ENCODE measurements at places on chromosomes 5 and 9.

DNA sequence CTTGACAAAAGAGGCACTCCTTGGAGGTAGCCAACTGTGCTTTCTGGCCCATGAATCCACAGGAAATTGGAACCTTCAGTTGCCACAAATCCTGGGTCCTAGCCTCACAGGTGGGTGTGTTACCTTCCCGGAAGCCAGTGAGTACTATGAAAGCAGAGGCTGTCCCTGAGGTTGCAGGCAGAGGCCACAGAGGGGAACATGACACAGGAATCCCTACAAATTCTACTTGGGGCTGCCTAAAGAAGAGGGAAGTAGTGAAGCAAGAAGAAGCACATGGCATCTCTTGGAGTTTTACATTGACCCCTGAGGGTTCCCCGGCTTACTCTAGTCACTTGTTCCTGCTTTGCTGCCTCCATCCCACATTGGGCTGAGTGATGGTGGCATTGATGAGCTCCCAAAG is 2.6 kb downstream of the SLC22A5 start:
- DNase-seq, result no peak

DNA sequence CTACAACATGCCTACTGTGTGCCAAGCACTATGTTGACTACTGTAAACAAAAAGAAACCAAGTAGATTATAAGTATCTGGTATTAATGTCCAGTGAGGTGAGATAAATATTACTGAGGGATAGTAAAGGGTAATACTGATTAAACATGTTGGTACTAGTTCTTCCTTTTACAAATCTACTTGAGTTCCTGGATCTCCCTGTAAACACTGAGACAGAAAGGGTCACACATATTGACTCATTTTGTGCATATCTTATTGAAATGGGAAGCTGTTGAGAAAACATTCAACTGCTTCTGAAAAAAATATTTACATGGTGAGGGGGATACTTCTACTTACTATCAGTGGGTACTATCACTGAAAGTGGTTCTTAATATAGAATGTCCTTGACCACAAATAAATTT is 24.3 kb downstream of the EFNA5 start:
- no peak for DNase-seq

- no peak for DNase-seq
Observed at GRCh38 chr5:172707285-172708182, 63.5 kb downstream of the DUSP1 start.

- no peak for DNase-seq
Observed at GRCh38 chr5:125813221-125813974, 609.8 kb upstream of the GRAMD2B start.

DNA sequence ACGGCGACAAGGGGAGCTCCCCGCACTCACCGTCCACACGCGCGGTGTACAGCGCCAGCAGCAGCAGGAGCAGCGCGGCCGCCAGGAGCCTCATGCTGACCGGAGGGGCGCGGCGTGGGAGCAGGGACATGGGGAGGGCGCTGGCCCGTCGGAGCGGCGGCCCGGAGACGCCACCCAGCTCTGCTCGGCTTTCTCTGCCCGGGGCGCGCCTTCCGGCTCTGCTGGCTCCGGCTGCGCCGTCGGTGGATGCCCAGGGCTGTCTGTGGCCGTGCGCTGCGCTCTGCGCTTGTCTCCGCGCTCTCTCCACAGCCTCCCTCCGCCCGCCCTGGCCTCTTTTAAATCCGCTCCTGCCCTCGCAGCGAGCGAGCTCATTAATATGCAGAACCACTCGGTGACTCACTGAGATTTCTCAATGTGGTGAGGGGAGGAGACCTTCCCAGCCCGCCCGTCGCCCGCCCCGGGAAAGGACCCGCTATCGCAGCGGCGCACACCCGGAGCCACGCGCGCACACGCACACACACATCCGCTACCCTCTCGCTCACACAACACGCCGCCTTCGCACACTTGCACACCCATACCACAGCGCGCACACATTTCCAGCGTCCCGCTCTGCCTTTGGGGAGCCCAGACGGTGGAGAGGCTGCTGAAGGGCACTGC is at the start of gene CXCL14:
CXCL14 (minus strand) TSS at position 307 of the 657 bp plus-strand sequence; CDS start at position 94, 213 bp downstream.
- no peak for DNase-seq

DNA sequence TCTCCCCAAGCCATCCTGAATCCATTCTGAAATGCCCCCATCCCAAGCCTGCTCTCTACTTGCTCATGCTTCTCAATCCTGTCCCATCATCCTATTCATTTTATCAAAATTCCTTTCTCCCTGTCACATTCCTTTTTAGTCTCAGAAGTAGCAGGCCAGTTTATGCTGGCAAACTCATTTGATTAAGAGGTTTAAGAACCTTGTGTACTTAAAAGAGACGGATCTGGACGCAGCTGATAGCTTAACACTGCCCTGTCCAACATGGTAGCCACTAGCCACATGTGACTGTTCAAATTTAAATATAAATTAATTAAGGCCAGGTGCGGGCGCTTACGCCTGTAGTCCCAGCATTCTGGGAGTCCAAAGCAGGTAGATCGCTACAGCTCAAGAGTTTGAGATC is 5.6 kb upstream of the KCNV2 start:
- no peak for DNase-seq

GRCh38 chr5:172111852-172112225 is 76.2 kb downstream of the STK10 start:
- DNase-seq, result no peak

- no peak for DNase-seq
Observed at GRCh38 chr9:82805027-82805426, 257.9 kb downstream of the RASEF start.

- no peak for DNase-seq
Observed at GRCh38 chr5:61598126-61598525, 266.1 kb downstream of the ZSWIM6 start.

- DNase-seq, result no peak
Observed at GRCh38 chr5:14185326-14186058, 42.4 kb downstream of the TRIO start.

DNA sequence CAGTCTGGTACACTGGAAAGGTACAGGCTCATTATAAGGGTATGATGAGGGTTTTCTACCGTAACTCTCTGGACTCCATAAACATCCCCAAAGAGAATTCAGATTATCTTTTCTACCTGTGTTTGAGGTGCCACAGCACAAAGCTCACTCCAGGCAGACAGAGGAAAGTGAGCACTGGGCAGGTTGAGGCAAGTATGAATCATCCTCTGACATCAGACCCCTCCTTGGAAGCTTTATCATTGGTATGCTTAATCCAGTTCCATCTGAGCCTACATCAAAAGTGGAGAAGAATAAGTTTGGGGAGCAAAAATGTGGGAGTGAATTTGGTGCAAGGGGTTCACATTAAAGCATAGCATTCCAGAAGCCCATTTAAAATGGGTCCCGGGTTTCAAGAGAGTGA is 21.7 kb downstream of the C9orf152 start:
- no peak for DNase-seq

DNA sequence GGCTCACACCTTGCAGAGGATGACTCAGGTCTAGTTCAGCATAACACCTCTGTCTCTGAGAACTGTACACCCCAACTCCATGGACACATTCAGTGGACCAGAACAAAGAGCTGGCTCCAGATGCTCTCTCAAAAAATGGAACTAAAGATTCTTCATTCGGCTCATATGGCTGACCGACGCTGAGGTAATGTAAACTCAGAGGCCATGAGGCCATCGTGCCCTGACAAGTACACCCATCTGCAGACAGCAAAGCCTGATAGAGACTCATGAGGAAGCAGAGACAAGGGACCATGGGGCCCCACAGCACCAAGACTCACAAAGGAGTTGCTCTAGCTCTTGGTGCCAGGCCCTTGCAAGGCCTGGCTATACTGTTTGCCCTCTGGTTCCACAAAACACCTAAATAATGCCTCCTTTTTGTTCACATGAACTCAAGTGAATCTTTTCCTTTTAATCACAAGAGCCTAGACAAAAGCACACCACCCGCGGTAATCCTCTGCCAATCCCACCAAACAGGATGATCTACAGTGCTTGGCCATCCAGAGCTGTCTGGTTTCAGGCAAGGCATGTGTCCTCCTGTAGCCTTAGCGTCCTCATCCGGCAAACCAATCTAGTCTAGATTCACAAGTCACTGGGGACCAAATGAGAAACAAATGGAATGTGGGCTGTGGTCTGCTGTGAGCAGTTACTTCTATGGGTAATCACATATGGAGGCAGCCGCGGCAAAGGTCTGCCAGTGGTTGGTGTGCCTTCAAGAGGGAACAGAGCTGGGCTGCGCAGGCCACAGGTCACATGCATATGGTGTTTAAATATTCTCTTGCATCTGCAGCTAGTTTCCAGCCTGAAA is 22.7 kb downstream of the MED27 start:
- no peak for DNase-seq

DNA sequence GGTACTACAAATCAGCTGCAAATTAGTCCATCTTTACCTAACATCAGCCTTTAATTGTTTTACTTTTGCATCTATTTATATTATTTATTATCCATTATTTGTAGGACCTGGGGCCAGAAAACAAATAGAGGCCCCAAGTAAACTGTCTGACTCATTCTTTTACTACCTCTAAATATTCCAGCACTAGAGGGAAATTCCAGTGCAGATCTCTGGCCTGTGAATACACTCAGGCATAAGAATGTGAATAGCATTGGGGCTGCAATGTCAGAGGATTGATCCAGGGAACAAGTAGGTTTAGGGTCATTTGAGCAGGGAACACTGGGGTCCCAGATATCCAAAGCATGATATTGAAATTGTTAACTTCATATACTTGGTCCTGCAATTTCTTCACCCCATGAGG is 176.6 kb upstream of the TYRP1 start:
- DNase-seq, result no peak

GRCh38 chr9:105158898-105159297 is 85.6 kb upstream of the SLC44A1 start:
- DNase-seq, result no peak

DNA sequence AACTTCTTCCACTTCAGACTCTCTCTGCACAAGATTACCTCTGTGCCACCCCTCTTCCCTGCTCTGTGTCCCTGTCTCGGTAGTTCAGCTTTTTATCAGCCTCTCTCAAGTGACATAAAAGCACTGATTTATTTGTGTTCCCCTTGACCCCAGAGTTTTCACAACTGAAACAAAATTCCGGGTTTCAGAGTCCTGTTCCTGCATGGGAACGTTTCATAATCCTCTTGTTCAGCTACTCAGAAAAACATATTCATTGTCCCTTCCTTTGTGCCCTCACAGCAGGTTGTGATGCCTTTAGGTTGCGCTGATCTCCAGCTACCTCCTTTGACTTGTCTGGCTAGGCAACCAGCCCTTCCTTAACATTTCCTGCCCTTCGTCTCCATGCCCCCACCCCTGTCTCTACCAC is 13.7 kb upstream of the ITGA1 start:
- DNase-seq, result no peak

GRCh38 chr5:80372780-80373179 is 35.1 kb upstream of the ZFYVE16 start:
- DNase-seq, result no peak

DNA sequence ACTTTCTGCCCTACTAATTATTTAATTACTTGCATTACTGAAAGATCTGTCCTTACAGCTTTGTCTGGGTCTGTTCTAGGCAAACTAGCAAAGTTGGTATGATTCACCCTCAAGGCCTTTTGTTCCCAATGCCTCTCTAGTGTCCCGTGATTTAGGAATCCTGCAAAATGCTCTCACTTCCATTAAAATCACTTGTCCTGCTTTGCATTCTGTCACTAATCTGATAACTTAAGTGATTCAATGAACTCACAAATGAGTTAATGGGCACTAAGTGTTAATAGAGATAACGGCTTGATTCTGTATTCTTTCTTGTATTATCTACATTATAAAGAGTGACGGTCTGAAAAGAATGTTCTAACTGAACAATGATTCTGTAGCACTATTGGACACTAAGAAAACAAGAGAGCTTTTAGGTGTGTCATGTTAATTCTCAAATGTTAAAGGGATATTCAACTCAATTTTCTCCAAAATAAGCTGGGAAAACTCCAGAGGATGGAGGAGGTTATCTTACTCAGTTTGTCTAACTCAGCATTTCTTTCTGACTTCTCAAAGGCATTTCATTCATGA is 697.3 kb downstream of the CETN3 start:
- DNase-seq, result no peak

- no peak for DNase-seq
Observed at GRCh38 chr5:32099486-32100035, 74.6 kb downstream of the GOLPH3 start.

- no peak for DNase-seq
Observed at GRCh38 chr5:133952729-133953567, 15.5 kb downstream of the C5orf15 start.

GRCh38 chr5:69001627-69002026 is 92.2 kb upstream of the SLC30A5 start:
- DNase-seq, result no peak

GRCh38 chr5:32646061-32646969 is 61.0 kb downstream of the SUB1 start:
- no peak for DNase-seq

- DNase-seq, result no peak
Observed at GRCh38 chr9:8457055-8457454, 657.5 kb upstream of the DMAC1 start.

GRCh38 chr5:127331890-127332649 is 41.5 kb downstream of the MEGF10 start:
- no peak for DNase-seq

DNA sequence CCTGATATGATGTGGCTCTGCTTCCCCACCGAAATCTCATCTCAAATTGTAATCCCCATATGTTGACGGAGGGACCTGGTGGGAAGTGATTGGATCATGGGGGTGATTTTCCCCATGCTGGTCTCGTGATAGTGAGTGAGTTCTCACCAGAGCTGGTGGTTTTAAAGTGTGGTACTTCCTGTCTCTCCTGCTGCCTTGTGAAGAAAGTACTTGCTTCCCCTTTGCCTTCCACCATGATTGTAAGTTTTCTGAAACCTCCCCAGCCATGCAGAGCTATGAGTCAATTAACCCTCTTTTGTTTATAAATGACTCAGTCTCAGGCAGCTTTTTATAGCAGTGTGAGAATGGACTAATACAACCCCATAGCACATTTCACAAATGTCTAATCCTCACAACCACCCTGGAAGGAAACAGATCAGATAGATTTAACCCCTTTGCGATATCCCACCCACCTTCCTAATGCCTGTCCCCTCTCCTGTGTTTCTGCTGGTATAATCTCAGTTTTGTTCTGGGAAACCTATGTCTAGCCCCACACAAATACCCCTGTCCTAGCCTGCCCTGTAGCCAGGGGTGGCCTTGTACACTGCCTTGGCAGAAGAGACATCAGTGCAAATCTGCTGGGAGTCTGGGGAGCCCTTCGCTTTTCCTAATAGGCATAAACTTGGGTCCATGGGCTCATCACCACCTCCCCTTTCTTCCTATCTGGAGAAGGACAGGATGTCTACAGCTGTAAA is 157.0 kb upstream of the RAI14 start:
- DNase-seq, result no peak

Measured in T-helper 2 cell (primary cell).